Stimulated activated CD4-positive, alpha-beta T cell treated with anti-CD3 and anti-CD28 coated beads, Interleukin-2, amount 100 ng/mL, for 48 hours (primary cell): ENCODE measurements at places on chromosomes 5 and 9.

GRCh38 chr9:2418619-2419018 lies 203.0 kb upstream of the VLDLR start:
- no peak for DNase-seq

DNA sequence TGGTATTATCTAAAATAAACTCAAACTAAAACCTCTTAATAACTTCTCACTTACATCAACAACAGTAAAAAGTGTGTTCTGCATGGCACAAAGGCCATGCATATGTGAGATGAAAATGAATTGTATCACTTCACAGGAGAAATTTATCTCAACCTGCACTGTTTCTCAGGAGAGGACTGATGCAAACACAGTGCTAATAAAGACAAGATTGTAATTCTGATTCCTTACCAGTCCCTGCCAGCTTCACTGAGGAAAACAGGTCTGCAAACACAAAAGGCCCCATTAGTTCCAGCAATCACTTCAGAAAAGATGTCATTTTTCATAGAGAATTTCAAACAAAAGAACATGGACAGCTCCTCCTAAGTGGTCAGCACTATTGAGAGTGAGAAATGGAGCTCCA lies 117.3 kb upstream of the PDE4D start:
- no peak for DNase-seq

- DNase-seq, result no peak
These were observed 1.6 kb upstream of the ZFP62 start for GRCh38 chr5:180862645-180863044.

DNA sequence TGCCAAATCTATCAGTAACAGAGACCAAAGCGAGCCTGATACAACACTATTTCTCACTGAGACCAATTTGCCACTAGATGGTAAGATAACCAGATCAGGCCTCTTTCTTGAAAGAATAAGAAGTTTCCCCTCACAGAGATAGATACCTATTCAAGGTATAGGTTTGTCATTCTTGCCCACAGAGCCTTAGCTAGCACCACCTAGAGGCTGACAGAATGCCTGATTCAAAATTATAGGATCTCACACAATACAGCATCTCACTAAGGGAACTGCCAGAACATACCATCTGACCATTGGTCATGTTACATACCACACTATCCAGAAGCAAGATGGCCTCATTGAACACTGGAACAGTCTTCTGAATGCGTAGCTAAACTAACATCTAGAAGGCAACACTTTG lies 166.6 kb upstream of the HCN1 start:
- no peak for DNase-seq
